NCI-H1092 (cell line): ENCODE measurements at places on chromosomes 3 and 15.
A peak's percentile ranks its signal among the peaks of the same experiment; 100 is the strongest.

DNA sequence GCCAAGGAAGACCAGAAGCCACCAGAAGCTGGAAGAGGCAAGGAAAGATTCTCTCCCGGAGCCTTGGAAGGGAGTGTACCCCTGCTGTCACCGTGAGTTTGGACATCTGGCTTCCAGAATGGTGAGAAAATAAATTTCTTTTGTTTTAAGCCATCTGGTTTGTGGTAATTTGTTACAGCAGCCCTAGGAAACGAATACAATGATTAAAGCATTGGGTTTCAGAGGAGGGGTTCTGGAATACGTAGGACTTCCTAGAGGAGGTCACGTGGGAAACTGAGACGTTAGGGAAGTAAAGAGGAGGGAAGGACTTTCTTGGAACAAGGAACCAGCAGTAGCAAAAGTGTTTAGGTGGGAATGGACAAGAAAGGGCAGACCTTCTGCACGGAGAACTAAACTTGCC lies 377.7 kb downstream of the IL20RB start:
- DNase-seq, result no peak

- no peak for DNase-seq
Observed at GRCh38 chr15:66142285-66142684, 111.3 kb downstream of the MEGF11 start.

GRCh38 chr3:150703299-150703755 lies 393 bp downstream of the ERICH6 start:
- DNase-seq, result no peak

- peak; percentile 37 for DNase-seq
Observed at GRCh38 chr3:146682171-146682570, 77.0 kb upstream of the PLSCR5 start.

- DNase-seq, result no peak
Observed at GRCh38 chr15:85407421-85408269, 27.2 kb downstream of the AKAP13 start.

DNA sequence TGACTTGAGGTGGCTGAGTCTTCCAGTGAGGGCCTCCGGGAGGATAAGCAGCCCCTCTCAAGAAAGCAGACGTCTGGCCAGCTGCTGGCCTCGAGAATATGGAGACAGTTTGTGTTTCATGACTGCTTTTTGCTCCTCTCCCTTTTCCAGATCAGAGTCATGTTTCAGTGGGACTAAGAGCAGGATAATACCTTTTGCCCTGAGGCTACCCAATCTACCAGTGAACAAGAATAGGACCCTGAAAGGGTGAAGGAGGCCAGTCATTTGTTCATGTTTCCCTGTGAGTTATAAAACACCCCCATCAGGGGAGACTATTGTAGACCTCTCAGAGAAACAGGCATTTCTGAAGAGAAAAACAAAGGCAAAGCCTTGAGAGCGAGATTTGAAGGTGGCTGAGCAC lies 137.4 kb downstream of the RYR3 start:
- DNase-seq, result no peak
